ENCODE measurements at places on chromosomes 12 and 14.
A peak's percentile ranks its signal among the peaks of the same experiment; 100 is the strongest.

DNA sequence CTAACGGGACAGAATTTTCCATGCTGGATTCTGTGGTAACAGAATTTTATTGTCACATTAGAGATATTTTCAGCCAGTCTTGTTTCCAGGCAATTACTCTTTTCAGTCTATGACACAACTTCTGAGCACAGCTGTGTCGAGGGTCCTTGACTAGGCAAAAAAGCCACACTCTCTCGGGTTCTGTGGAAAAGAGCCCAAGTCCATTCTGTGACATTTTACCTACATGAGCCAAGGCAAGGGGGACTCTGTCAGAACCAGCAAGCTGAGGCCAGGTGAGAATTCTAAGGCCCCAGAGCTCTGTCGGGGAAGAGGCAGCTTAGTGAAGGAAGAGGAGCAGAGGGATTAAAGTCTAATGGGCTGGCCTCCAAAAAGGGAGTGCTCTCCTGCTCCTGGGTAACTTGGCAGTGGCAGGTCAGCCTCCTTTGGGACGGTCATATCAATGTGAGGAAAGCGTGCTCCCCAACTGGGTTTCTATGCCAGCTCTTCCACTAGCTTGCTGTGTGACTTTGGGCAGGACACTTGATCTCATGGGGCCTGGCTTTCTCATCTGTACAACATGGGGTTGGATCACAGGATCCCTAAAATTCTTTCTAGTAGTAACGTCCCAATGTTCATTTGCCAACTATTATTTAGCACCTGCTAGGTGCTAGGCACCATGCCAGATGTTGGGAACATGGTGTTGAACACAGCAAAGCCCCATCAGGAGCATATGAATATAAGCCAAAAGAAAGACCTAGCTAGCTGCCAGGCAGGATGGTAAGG lies 16.0 kb upstream of the RIC8B start:
- no peak for DNase-seq

DNA sequence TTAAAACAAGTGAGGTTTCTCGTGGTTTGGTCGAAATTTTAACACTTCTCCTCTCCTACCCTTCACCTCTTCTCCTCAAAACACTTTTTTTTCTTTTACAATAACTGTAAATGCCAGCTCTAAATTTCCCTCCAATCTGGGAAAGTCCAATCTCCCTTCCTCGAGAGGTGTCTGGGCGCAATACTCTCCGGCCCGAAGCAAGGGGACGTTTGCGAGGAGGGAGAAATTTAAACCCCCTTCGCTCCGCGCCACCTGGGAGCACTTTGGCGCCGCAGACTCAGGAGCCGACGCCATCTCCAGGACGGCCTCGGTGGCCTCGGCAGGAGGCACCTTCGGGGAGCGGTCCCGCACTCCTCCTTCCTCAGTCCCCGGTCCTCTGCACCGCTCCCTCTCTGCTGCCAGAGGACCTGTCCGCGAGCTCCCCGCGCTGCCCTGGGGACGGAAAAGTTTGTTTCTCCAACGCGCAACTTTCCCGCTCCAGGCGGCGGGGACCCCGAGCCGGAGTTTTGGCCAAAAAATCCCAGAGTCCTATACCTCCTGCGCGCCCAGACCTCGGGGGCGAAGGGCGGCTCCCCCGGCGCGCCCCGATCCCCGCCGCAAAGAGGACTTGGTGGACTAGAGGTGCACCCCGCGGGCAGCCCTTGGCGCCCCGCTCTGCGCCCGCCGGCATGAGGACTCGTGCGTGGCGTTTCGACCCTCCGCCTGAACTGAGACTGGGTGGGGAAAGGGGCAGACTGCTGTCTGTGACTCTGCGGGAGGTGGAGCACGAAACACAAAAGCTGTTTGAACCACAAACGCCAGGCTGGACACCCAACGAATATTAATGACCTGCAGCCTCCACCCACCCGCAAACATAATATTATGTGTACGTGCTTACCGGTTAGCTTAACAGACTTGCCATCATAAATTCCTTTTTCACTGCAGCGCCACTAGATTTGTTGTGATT lies 95.2 kb upstream of the HMGA2 start:
- DNase-seq: peak; percentile 32

- DNase-seq: peak; percentile 25
Measured at GRCh38 chr14:65373016-65373670, 39.4 kb upstream of the FUT8 start.

- no peak for DNase-seq
Measured at GRCh38 chr12:15458008-15458407, 135.7 kb downstream of the PTPRO start.

- no peak for DNase-seq
Measured at GRCh38 chr12:19689226-19689625, 249.9 kb downstream of the AEBP2 start.

GRCh38 chr12:118581371-118581770 lies 205.0 kb downstream of the SUDS3 start:
- no peak for DNase-seq

- DNase-seq: peak; percentile 88
Measured at GRCh38 chr12:79424109-79424721, 266.5 kb downstream of the PAWR start.

GRCh38 chr14:56807386-56808109 lies 2.7 kb downstream of the OTX2 start:
- DNase-seq: no peak

DNA sequence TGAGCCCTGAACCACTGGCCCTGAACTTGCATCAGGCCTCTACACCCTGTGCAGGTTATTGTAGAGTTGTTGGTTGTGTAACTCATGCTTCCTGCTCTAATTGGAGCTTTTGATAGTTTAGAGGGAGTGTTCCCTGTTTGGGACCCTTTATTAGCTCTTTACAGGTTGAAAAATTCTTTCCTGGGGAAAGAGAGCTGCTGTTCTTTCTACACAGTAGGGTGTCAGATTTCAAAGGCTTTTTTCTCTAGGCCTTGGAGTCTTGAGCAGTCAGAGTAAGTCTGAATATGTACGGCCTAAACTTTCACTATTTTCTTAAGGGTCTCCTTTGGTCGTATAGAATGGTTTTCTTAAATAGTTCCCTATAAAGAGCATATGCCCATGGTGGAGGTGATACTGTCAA lies 60.8 kb upstream of the NEDD1 start:
- no peak for DNase-seq

- no peak for DNase-seq
Measured at GRCh38 chr14:59253527-59253926, 65.1 kb downstream of the DAAM1 start.

GRCh38 chr12:93019975-93020630 lies 91.0 kb upstream of the EEA1 start:
- DNase-seq: no peak

DNA sequence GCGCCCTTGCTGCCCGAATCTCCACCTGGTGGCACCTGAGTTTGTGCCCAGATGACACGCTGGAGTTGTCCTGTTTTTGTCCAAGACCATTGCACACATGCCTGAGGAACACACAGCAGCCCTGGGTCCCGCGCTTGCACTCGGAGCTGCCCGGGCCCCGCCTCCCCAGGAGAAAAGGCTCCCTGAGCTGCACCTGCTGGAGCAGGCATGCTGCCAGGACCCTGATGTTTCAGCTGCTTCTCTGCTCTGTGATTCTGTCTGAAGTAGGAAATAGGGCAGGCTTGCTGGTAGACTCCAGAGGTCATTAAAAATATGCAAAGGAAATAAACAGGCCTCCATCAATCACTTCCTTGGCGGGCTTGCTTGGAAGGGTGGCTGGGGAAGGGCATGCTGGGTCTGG lies 271.6 kb downstream of the CACNA1C start:
- DNase-seq: no peak

DNA sequence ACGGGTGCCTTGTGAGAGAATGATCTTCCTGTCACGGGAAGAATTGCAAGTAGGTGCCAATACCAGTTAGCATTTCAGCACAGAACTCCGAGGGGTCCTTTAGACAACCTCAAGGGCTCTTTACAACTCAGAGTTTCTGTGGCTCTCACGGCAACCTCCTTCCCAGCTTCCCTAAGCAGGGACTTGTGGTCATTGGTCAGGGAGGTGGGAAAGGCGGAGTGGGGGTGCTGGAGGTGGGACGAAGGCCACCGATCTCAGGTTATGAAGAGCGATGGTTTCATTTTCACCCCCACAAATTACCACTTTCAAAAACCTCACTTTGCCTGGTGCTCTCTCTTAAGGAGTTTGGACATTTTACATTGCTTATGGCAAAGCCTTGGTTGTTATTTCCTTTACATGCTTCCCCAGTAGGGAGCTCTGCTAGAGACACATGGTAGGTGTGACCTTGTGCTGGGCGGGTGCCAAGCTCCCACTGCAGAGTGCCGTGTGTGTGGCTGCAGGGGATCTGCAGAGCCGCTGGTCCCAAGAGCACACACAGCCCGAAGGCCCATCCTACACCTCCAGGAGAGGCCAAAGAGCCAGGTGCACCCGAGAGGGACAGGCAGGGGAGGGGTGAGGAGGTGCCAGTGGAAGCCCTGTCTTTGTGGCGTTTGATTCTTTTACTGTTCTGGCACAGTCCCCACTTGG lies 21.4 kb downstream of the BCL2L14 start:
- DNase-seq: no peak

DNA sequence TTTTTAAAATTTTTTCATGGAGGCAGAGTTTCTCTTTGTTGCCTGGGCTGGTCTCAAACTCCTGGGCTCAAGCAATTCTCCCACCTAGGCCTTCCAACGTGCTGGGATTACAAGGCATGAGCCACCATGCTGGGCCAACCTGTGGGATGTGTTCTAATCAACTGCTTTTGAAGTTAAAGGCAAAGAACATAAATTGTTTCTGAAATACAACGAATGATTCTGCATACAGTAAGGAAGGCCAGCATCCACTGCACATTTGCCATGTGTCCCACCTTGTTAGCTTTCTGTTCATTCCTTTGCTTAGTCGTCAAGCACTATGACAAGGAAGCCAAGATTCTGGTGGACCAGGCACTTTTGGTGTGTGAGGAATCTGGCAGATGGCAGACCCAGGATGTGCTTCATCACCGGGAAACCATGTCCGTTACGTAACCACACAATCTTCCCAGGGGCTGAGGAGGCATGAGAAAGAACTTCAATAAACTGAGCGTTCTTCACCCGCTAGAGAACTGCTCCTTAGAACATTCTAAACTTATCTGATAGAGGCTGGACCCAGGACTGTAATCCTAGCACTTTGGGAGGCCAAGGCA lies 24.5 kb downstream of the MOK start:
- DNase-seq: peak; percentile 91

DNA sequence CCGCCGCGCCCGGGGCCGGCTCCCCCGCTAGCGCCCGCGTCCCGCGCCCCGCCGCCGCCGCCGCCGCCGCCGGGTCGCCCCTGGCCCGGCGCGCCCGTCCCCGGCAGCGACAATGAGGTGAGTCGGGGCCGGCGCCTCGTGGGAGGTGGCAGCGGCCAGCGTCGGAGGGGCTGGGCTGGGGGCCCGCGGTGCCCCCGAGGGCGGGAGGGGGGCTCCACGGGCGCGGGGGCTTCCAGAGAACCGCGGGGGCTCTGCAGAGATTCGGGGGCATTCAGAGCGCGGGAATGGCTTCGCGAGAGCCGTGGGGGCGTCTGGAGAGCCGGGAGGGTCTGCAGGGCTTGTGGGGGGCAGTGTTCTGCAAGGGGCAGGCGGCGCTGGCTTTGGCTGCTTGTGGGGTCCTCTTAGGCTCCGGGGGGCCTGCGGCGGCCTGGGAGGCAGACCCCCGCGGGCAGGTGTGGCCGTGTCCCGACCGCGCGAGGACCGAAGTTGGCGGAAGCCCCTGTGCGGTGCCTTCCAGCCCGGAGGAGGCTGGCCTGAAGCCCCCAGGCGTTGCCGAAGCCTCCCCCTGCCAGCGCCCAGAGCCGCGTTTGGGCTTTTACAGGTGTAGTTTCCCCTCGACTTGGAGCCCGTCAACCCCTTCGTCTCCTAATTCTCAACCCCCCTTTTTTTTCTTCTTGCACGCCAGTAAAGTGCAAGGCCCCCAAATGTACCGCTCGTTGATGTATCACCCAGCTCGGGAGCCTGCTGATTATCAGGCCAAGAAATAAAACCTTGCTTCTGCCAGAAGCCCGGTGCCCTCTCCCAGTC lies 93.1 kb upstream of the EVL start:
- DNase-seq: peak; percentile 14

GRCh38 chr12:66823857-66824570 lies 145.1 kb upstream of the GRIP1 start:
- peak; percentile 93 for DNase-seq

DNA sequence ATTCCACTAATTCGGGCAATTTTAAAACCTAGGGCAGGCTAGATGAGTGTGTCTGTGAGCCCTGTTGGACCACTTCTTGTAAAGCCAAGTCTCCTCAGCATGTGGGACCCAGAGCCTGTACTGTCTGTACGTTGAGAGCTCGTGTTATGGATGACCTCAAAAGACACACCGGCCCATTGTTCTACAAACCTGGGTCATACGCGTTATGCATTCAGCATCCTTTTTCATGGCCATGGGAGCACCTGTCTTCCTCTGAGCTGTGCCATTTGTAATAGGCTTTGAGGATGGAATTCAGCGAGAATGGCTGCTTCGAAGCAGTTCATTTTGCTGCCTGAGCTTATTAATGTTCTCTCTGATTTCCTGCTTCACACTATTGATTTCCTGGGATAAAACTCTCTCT lies 15.0 kb downstream of the WSCD2 start:
- DNase-seq: no peak

DNA sequence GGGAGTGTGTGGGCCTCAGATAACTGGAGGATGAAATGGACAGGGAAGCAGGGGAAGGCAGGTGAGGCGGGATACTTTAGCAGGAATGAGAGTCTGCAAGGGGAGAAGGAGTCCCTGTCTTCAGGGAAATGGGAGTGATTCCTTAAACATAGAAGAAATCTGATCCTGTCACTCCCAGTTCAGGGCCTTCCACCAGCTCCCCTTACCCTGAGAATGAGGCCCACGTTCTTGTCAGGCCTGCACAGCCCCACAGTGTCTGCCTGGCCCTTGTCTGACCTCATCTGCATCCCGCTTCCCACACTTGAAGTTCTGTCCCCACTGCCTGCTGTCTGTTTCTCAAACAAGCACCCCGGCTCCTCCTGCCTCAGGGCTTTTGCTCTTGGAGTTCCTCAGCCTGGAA lies 12.6 kb upstream of the LRP1-AS start:
- DNase-seq: no peak

DNA sequence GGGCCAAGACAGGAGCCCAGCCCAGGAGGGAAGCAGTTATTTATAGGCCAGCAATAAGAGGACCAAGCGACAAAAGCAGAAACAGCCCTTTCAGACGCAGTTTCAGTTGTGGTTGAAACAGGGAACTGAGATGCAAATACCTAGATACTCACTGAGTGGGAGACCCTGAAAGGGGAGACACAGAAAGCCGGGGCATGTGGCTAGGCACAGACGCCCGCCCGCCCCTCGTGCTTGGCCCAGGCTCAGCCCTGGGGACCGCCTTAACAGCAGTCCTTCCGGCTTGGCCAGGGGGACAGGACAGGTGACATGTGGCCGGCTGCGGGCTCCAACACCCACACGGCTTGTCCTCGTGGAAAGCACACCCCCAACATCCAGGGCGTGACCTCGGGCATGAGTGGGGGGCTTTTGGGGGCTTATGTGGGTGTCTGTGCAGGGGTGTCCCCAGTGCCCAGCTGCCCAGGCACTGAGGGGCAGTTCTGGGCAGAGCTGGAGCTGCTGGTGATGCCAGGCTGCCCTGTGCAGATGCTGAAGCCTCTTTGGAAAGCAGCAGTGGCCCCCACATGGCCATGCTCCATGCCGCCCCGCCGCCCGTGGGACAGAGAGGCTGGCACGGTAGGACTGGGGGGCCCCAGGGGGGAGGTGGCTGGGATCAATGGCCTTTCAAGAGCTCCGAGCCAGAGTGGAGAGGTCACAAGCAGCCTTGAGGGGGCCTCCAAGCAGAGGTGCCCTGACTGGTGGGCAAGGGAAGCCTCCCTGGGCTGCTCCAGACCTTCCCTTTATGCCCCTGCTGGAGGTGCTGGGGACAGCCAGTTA lies 2.1 kb downstream of the PLD4 start:
- DNase-seq: no peak

Data from mammary epithelial cell (primary cell).